ENCODE measurements at places on chromosomes 5 and 9.

DNA sequence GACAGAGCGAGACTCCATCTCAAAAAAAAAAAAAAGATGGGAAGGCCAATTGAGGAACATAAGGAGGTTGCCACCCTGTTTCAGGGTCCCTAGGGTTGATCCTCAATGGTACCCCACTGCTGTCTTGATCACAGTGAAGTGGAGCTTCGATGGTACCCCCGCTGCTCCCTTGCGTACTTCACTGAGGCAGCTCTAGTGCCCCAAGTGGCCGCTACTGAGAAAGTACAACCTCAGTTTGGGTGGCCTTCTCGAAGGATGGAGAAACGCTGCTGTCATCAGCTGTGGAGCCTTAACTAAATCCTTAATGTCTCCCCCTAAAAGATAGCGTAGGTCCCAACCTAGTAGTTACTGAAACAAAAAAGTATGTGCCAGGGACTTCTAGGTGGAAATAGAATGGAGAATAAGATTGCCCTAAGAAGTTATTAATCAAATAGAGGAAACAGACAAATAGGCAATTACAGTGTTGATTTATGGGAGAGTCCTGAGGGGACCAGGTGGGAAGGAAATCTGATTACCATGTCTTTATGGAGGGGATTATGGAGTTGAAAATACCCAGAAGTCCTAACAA, 6.3 kb downstream of the TESK1 start:
- peak; percentile 26 for DNase-seq

DNA sequence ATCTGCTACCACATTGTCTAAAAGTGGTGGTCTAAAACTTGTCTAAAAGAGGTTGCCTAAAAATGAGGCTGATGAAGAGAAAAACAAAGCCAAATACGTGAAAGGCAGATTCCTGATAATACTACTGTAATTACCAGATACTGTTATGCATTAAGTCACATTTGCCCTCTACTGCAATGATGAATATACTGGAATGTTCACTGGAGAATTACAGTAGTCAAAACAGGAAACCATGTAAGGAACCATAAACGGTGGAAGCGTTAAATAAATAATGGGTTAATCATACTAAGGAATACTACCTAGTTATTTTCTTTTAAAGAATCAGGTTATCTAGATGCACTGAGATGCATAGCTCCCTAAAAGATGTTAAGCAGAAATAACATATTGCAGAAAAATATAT, 201.3 kb downstream of the MCTP1 start:
- DNase-seq, result no peak

- no peak for DNase-seq
Measured at GRCh38 chr5:14172149-14172795, 29.1 kb downstream of the TRIO start.

DNA sequence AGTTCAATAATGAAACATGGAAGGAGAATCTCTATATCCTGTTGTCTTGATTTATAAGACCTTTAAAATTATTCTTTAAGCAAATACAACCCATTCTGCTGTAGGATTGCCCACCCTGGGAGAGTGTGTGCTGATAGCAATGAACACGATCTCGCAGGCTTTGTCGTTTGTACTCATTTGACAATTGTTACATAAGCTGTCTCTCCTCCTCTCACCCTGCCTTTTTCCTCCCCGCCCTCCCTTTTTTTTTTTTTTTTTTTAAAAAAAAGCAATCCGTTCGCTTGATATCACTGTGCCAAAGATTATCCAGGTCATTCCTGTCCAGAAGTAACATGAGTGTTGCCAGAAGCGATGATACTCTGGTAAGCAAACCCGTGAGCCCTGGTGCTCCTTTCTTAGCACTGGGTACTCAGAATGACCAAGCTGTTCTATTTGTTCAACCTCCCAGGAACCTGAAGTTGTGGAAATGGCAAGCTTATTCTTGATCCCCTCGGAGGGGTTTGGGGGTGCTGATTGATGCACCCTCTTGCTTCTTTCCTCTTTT, 82.7 kb upstream of the CTSL start:
- no peak for DNase-seq

- no peak for DNase-seq
Measured at GRCh38 chr5:13566871-13567339, 377.6 kb downstream of the DNAH5 start.

DNA sequence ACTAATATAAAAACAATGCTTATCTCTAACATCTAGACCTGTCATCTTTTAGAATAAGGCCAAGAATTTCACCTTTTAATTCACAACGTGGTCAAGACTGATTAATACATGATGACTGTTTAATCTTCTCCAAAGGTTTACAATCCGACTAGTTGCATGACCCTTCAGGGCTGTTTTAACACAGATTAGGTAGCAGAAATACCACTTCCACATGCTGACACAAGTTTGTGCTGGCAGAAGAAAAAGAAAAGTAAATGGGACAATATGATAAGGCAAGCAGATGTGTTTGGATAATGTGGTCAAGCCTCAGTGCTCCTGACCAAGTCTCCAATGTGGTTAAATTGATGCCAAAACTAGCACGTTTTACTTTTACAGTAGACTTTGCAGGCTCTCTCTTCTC, 31.1 kb downstream of the SEMA6A start:
- DNase-seq, result no peak

DNA sequence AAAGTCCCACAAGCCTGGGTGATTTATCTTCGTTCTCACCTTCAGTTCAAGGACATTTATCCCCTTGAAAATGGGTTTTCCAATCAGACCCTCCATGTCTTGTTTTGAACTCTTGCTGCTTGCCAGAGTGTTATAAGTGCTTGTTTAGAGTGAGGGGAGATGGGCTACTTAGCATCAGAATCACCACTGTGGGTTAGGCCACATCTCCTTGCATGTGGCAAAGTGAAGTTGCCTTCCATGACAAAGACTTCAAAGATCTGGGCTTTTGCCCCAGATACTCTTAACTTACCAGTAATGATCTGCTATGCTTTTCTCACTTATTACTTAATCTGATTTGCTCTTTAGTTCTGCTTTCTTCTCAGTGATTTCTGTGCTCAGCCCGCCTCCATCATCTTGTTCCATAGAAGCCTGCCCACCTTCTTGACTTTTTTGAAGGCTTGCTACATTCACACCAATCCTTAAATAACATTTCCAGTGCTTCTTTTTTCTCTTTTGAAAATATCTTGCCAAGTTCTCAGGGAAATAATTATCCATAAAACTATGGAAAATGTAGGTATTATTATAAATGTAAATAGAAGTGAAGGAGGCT, 39.0 kb downstream of the GPR21 start:
- no peak for DNase-seq

DNA sequence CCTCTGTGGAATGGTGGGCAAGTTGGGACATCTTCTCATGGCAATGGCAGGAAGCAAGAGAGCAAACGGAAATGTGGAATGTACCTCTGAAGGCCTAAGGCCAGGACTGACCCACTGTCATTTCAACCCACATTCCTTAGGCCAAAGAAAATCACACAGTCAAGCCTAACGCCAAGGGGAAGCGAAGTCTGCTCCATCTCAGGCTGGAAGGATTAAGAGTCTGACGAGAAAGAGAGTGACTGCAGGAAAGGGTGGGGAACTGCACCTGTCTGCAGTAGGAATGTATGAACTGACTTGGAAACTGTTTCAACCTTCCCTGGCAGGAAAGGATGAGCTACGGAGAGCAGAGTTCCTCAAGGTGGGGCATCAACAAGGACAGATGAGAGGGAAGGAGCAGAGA, 90.2 kb upstream of the TAS2R1 start:
- DNase-seq, result no peak

- no peak for DNase-seq
Measured at GRCh38 chr5:151078490-151079262, 2.2 kb downstream of the TNIP1 start.

GRCh38 chr9:125091121-125091520, 52.2 kb downstream of the SCAI start:
- no peak for DNase-seq

GRCh38 chr5:136094189-136094912, 38.3 kb upstream of the SMAD5 start:
- no peak for DNase-seq

DNA sequence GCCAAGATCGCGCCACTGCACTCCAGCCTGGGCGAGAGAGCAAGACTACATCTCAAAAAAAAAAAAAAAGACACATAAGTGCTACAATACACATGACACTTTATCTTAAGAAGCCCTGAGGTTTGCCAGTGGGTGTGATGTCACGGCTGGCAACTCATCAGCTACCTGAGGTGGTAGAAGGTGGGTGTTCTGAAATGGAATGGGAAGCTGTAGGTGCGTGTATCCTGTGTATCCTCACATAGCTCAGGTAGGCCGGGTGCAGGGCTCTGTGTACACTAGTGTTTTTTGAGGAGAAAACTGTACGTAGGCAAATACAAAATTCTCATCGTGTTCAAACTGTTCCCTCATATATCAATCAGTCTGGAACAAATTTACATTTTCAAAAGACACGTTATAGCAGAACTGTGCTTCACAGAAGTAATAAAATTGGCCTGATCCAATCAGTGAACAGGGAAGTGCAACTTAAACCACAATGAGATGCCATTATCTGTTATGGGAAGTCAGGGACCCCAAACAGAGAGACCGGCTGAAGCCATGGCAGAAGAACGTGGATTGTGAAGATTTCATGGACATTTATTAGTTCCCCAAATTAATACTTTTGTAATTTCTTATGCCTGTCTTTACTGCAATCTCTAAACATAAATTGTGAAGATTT, 10.4 kb downstream of the BICD2 start:
- DNase-seq, result no peak

- no peak for DNase-seq
Measured at GRCh38 chr5:1799110-1799601, 481 bp downstream of the MRPL36 start.

DNA sequence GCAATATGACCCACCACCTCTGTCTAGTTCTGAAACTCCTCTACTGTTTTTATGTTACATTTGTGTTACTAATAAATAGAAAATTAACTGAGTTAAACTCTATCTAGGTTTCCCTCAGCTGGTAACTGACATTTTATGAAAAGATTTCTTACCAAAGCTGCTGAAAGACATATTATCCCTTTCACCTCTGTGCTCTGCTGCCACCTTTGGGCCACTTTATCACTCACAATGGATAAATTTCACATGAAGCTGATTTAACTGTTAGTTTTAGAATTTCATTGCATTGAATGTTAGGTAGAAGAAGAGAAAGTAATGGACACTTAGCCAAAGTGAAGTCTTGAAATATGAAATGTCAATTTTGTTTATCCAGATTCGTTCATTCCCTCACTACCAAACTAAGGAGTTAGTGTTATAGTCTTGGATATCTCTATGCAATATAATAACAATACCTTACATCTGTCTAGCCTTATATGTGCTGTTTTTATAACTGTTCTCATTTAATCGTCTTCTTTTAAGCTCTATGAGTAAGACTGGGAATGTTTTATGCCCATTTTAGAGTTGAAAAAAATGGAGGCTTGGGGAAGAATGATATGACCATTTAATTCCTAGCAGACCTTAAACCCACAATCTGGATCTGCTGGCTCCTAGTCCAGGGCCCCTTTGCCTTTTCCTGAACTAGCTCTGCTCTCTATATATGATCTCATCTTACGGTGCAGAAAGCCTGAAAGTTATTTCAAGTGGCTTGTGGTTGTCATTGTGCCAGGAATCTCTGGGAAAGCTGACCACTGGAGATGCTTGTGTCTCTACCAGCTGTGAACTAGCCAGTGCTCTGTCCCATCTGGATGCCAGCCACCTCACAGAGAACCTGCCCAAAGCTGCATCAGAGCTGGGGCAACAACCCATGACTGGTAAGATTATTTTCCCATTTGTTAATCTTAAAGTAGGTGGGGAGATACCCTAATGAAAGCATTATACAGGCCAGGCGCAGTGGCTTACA, 97.1 kb downstream of the GOLPH3 start:
- DNase-seq, result no peak

DNA sequence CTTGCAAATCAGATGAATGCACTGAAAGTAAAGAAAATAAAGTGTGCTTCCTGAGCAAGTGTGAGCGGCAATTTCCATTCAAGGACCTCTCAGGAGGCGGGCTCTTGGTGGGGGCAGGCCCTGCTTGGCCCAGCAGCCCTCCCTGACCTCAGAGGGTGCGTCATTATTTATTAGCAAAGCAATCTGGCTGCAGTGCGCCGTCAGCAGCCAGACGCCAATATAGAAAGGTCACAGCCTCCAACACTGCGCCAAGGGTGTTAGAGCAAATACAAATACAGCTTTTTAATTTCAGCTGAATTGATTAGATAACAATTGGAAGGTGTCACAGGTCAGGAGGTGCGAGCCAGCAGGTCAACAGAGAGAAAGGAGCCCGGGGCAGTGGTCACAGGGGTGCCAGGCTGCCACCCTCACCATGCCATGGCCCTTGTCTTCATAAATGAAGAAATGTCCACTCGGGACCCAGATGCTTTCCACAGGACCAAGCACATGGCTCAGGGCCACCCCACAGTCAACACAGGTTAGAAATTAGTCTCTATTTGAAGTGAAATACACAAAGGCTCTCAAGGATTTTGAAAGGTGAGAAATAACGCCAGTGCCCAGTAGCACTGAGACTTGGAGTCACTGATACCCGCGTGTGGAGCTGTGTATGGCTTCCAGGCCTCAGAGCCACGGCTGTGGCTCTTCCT, 309.8 kb downstream of the IRX2 start:
- DNase-seq, result no peak

DNA sequence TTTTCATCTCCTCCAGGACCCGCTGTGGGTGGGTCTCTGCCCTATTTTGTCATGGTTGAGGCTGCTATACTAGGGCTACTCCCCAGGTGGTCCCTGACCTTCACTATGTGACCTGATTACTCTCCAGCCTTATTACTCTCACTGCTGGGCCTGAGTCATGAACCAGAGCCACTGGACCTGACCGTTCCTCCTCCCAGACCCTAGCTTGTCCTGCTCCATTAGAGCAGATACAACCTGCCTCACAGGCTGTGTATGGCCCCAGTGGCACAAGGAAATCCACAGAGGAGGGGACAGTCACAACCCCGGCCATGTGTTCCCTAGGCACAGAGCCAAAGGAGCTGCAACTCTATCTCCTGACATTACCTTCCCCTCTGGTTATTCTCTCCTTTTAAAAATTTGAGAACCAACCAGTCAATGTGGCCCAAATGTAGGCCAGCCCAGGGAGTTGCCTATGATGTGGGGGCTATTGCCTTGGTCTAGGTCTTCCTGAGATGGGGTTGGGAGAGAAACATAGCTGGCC, 96.0 kb upstream of the FSTL4 start:
- DNase-seq, result no peak

DNA sequence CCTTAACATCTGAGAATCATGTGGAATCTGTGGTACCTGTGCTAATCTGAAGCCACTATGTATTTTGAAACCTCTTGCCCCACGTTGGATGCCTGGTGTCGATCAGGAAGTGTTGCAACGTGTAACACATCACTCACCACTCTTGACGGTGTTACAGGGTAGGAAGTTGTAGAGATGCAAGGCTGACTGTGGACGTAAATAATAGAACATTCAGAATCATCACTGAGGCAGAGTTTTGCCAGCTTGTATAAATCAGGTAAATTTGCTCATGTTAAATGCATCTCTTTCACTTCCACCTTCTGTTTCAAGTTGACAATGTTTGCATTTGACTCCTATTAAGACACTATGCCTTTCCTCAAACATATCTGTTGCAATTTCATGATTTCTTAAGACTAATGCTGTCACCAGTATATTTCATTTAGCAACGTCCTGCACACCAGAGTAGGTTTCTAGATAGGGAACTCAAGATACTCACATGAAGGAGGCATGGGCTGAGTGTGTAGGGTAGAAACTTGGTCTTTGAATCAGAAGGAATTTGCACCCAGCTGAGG, 38.1 kb downstream of the BASP1 start:
- DNase-seq, result no peak
